Activated naive CD8-positive, alpha-beta T cell treated with anti-CD3 and anti-CD28 coated beads, Interleukin-2, amount 10 ng/mL, durations not matched to agents 7 days and 5 days (primary cell): ENCODE measurements at places on chromosomes 6 and 20. TPM values are rescaled to one million over a fixed set of nuclear protein-coding genes. Genes with fewer than 3 reads are reported as not detected.

DNA sequence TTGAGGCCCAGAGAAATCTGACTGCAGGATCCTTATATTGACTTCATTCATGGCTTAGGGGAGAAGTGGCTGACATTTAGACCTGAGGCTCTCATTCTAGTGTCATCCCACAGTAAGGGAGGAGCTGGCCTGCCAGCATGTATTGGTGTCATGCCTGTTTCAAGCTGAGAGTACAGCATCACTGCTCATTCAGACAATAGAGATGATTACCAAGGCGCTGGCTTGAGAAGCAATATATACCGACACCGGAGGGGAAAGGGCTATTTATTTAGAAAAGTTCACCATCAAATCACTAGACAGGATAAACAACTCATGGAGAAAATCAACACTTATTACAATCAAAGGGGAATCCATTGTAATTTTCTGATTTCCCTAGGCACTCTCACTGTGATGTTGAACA, 84.4 kb upstream of the HDAC2 start:
- no peaks in the 10 kb centered on the region for H3K4me1 ChIP-seq
- no peak for DNase-seq
- H3K4me3 ChIP-seq = no peak overlapping the region
- no peaks in the 10 kb centered on the region for H3K27me3 ChIP-seq

DNA sequence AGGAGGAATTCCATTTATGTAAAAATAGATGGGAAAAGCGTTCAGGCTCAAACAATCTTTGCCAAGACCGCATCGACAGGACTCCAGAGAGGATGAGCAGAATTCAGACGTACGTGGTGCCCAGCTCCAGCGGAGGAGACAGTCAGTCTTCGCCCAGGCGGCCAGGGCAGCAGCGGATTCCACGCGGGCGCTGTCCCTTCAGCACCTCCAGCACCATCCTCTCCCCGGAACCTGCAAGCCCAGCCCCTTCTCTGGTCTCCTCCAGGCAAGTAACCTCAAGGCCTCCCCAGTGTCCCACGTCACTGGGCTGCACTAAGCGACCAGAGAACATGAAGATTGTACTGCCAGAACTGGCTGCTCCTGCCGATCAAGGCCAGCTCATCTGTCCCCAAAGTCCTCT, 2.8 kb upstream of the KCNQ2 start:
- no peak for DNase-seq
- no peak overlapping the region for H3K27ac ChIP-seq
- H3K4me1 ChIP-seq = no peaks in the 10 kb centered on the region
- H3K4me3 ChIP-seq = no peak overlapping the region

Gene APOM
- 4.6 TPM for total RNA-seq

DNA sequence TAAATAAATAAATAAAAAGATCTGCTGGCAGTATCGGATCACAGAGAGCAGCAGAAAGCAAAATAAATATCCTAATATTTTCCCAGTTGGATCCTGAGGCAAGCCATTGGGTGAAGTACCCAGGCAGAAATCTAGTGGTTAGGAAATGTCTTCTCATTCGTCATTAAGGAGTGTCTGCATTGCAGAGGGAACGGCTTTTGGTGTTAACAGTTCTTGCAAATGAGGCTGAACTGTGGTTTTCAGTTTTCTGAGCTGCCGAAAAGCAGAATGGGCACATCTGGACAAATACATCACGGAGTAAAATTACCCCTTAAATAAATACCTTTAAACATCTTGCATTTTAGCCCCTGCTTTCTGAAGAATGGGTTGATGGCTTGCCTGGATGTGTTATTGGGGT, 82.3 kb upstream of the MPC1 start:
- H3K4me1 ChIP-seq = no peaks in the 10 kb centered on the region
- H3K27me3 ChIP-seq = peaks cover 2% of the 10 kb centered on the region
- no peak overlapping the region for H3K27ac ChIP-seq
- DNase-seq = no peak

DNA sequence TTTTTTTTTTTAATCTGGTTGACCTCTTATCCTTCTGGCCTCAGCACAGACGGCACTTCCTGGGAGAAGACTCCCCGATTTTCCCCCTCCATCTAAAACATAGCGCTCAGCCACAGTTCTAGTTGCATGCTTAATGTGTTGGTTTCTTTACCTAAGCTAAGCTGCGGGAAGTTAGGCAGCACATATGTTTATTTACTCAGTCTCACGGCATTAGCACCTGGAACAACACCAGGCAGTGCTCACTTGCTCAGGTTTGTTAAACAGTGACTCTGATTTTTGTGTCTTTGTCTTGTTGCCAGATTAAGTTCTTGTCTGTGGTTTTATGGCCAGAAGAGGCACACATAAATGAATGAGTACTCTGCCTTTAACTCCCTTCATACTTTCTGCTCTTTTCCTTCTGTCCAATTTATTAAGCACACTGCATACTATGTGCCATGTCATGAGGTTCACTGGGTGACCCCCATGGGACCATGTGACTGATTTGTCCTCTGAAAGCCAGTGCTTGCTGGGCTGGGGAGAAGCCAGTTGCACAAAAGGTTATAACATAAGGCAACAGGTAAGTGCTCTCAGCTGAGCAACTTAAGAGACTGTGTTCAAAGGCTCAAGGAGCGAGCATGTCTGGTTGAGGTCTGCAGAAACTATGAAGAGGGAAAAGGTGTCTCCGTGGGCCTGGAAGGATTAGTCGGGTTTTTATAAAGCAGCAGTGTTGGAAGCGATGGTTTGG, 93.6 kb downstream of the RPP40 start:
- H3K27me3 ChIP-seq = no peaks in the 10 kb centered on the region
- DNase-seq = no peak
- peaks cover 55% of the 10 kb centered on the region for H3K4me1 ChIP-seq
- H3K36me3 ChIP-seq = peaks cover 14% of the 10 kb centered on the region
- no peak overlapping the region for H3K4me3 ChIP-seq

DNA sequence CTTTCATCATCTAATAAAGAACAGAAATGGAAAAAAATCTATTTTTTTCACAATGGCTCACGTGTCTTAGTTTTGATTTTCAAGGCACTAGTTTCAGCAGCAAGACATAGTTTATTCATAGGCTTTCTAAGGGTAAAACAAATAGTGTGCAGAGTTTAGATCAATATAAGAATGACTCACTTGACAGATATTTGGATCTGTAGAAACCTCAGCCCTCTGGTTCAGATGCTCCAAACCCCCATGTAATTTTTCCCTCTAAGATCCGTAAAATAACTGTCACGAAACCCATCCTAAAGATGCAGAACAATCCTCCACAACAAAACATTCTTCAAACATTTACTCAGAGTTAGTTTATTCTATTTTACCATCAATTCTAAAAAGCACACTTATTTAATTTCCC, 43.4 kb downstream of the IYD start:
- no peak overlapping the region for H3K27ac ChIP-seq
- H3K4me3 ChIP-seq = no peak overlapping the region
- no peak for DNase-seq

GRCh38 chr6:116327803-116328527, 42.8 kb upstream of the DSE start:
- no peaks in the 10 kb centered on the region for H3K4me1 ChIP-seq
- DNase-seq = no peak
- H3K27me3 ChIP-seq = no peaks in the 10 kb centered on the region
- no peak overlapping the region for H3K4me3 ChIP-seq
- H3K36me3 ChIP-seq = no peaks in the 10 kb centered on the region

DNA sequence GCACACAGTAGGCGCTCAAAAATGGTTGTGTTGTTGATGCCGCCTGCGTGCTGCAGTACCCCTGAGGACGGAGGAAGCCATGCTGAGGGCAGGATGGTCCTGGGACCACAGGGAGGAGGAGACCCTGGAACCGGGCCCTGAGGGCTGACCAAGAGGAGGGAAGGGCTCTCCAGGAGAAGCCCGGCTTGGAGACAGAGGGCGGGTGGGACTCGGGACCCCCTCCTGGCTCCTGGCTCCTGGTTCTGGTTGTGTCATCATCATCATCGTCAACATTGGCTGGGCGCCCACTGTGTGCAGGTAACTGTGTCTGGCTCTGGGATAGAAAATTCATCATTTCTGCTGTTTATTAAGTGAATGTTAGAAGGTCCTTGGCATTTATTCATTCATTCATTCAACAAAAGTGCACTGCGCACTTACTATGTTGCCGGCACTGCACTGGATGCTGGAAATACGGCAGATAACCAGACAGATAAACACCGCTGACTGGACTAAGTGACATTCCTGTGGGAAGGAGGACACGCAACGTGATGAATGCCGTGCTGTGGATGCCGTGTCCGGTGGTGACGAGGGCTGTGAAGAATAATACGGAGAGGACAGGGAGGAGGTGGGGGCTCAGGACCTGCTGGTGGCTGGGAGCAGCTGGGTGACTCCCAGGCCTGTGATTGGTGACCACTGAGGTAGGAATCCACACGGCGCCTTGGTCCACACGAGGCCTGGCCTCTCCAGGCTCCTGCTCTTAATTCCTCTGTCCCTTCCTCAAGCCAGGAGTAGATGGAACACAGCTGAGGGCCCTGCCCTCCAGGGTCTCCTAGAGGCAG, 35.3 kb downstream of the SPDEF start:
- no peaks in the 10 kb centered on the region for H3K27me3 ChIP-seq
- no peaks in the 10 kb centered on the region for H3K36me3 ChIP-seq
- H3K27ac ChIP-seq = no peak overlapping the region
- no peak for DNase-seq

Gene CDSN
- total RNA-seq = not detected

Gene HLA-DQA1
- 4.6 TPM for total RNA-seq

DNA sequence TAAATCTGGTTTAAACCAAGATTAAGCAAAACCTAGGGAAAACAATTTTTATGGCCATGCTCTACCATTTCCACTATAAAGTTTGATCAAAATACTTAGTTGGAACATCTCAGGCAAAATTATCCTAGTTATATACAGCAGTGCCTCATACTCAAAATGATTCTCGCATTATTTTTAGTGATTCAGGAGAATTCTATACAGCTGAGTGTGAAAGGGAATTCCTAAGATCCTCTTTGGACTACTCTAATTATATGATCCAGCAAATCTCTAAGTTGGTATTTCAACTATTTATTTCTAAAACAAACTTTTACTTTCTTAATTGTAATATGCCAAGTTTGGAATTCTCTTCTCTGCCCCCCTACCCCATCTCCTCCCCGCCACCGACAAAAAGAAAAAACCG, 8.6 kb downstream of the DTNBP1 start:
- no peaks in the 10 kb centered on the region for H3K27me3 ChIP-seq
- H3K4me1 ChIP-seq = peaks cover 17% of the 10 kb centered on the region
- H3K27ac ChIP-seq = no peak overlapping the region
- H3K4me3 ChIP-seq = no peak overlapping the region

DNA sequence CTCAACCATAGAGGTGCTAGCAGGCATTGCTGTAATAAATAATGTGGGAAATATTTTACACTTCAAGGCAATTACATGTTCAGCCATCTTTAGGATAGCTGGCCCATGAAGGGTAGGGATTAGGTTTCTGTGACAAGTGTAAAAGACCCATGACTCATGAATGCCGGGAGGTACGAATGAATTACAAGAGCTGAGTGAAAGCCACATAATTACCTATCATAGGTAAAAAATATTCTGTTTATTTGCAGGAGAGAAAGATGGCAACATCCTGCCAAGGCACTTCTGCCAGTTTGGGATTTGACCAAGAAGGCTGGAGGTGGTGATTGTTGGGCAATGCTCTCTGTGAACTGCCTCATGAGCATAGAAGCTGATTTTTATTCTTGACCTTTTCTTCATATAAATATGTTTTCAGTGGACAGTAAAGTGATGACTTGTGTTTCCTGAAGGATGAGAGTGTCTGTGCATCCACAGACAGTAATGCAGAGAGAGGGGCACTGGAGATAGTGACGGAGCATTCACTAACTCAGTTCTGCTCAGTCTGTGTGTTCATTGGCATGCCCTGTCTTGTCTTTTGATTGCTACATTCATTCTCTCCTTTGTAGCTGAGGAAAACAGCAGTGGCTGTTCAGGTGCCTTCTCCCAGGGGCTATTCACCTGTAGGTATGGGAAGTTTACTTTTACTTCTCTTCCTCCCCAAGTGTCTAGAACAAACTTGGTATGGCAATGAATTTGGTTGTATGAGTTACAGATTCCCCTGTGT, 481.1 kb downstream of the TFAP2B start:
- DNase-seq = no peak
- H3K4me1 ChIP-seq = no peaks in the 10 kb centered on the region
- H3K36me3 ChIP-seq = no peaks in the 10 kb centered on the region
- no peak overlapping the region for H3K4me3 ChIP-seq

Gene DUSP15
- not detected for total RNA-seq

GRCh38 chr6:113819169-113819830, 37.8 kb upstream of the MARCKS start:
- H3K27ac ChIP-seq = no peak overlapping the region
- H3K27me3 ChIP-seq = peaks cover 8% of the 10 kb centered on the region
- H3K4me3 ChIP-seq = no peak overlapping the region
- no peaks in the 10 kb centered on the region for H3K4me1 ChIP-seq
- DNase-seq = no peak

- peaks cover 9% of the 10 kb centered on the region for H3K4me1 ChIP-seq
- H3K27ac ChIP-seq = no peak overlapping the region
- H3K27me3 ChIP-seq = peaks cover 29% of the 10 kb centered on the region
- DNase-seq = no peak
- H3K36me3 ChIP-seq = no peaks in the 10 kb centered on the region
Observed at GRCh38 chr20:37920270-37920669, 17.3 kb downstream of the VSTM2L start.

Gene IP6K3
- total RNA-seq = not detected

Gene FOXF2
- total RNA-seq = not detected
